ENCODE measurements at places on chromosomes 1 and 21.

- no peak for DNase-seq
Observed at GRCh38 chr1:200368556-200368955, 41.3 kb downstream of the ZNF281 start.

GRCh38 chr21:45208627-45208951 lies 79.1 kb downstream of the POFUT2 start:
- DNase-seq = no peak

- DNase-seq = no peak
Observed at GRCh38 chr1:74505928-74506710, 6.3 kb downstream of the LRRC53 start.

GRCh38 chr1:41341772-41342562 lies 19.3 kb upstream of the FOXO6 start:
- DNase-seq = peak; percentile 33

GRCh38 chr21:44874240-44874496 lies 678 bp upstream of the PTTG1IP start:
- DNase-seq = no peak

GRCh38 chr1:215824245-215824644 lies 257.1 kb downstream of the KCTD3 start:
- no peak for DNase-seq

- DNase-seq = no peak
Observed at GRCh38 chr1:6634371-6635052, 9.8 kb downstream of the THAP3 start.

All from coronary artery (tissue), 2 donors.